GM03348 (cell line): ENCODE measurements at places on chromosomes 1 and 21.

DNA sequence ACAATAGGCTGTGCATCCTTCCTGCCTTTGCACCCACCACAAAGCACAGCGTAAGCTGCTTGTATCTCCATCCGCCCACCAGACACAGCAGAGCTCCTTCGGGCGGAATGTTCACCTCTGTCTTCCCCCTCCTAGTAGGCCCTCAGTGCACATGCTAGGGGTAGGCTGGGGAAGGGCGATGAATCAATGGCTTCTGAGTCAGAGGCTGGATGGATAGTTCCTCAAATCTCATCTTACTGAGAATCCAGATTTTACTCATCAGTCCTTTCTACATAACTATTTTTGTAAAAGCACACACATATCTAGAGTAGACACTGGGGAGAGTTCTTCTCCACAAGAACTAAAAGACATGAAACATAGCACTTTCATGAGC, 73.8 kb downstream of the BCAR3 start:
- no peak for DNase-seq

DNA sequence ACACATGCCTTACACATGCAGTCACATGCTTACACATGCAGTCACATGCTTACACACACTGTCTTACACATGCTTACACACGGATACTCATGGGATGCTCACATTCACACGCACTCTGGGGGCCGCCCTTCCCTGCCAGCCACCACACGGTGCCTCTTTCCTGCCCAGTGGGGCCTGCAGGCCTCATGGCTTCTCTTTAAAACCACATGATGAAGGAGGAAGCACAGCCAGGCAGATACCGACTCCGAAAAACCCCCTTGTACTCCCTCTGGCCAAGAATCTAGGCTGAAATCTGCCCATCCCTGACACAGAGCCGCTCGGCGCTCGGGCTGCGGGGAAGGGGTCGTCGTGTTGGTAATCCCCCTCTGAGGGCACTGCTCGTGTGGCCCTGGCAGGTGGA, 113.0 kb downstream of the PRDM16 start:
- no peak for DNase-seq

DNA sequence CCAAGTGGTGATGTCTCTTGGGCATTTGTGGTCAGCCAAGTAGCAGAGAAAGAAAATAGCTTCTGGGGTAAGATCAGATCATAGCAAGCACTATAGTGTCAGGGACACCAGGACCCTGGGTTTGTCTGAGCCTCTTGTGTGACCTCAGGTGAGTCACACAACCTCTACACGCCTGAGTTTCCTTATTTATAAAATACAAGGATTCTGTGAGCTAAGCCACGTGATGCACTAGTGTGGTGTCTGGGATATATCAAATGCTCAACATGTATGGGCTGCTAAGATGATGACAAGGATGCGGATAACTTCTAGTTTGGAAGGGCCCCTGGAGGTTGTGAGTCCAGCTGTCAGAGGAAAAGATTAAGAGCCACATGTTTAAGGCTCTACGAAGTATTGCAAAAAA, 24.5 kb upstream of the ZNF436 start:
- DNase-seq = peak; percentile 74

- DNase-seq = no peak
Measured at GRCh38 chr1:64093941-64094340, 109.5 kb upstream of the UBE2U start.

GRCh38 chr1:226309398-226310244, 657 bp upstream of the LIN9 start:
- peak; percentile 51 for DNase-seq

- no peak for DNase-seq
Measured at GRCh38 chr1:119679223-119679622, 31.2 kb upstream of the ZNF697 start.

DNA sequence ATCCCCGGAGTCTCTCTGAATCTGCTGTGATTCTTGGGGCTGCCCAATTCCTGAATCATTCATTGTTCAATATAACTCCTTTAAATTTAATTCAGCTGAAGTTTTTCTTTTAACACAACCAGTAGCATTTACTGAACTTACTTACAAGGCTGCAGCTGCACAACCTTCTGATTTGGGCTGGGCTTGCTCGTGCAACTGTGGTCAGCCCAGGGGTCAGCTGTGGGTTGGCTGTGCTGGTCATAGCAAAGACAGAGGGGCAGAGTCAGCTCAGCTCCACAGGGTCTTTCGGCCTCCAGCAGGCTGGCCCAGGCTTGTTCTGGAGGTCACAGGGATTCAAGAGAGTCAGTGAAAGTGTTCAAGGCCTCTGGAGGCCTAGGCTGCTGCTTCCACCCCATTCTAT, 186.1 kb downstream of the MATN1 start:
- DNase-seq = no peak

- no peak for DNase-seq
Measured at GRCh38 chr21:32245971-32246370, 32.9 kb downstream of the MIS18A start.

DNA sequence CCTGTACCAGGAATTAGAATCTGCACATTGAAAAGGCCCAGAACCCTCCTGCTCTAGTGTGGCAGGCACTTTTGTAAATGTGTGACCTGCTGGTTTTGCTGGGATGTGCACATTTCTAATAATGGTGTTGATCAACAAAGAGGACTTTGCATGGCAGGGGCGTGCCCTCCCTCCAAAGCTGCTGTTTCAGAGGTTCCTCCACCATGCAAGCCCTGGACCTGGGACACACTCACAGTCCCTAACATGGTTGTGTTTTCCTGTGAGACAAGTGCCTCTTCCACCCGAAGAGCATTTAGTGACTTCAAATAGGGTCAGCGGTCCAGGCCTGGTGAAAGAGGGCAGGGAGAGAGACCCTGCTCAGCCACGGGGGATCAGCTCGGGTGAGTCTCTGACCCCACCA, 28.1 kb downstream of the TENT5C start:
- no peak for DNase-seq

DNA sequence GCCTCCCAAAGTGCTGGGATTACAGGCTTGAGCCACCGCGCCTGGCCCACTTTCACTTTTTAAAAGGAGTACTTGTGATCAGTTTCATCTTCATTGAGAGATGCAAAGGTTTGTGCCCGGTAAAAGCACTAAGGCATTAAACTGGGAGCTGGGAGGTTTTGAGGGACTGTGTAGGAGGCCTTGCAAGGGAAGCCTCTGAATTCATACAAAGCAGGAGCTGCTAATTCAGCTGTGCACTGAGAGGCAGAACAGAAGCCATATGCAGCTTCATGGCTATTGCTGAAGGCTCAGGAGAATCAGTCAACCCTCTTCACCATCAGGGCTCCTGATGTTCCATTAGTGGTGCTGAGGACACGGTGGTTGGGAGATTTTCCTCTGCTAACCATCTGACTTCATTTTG, 77.7 kb downstream of the GPR88 start:
- DNase-seq = no peak

DNA sequence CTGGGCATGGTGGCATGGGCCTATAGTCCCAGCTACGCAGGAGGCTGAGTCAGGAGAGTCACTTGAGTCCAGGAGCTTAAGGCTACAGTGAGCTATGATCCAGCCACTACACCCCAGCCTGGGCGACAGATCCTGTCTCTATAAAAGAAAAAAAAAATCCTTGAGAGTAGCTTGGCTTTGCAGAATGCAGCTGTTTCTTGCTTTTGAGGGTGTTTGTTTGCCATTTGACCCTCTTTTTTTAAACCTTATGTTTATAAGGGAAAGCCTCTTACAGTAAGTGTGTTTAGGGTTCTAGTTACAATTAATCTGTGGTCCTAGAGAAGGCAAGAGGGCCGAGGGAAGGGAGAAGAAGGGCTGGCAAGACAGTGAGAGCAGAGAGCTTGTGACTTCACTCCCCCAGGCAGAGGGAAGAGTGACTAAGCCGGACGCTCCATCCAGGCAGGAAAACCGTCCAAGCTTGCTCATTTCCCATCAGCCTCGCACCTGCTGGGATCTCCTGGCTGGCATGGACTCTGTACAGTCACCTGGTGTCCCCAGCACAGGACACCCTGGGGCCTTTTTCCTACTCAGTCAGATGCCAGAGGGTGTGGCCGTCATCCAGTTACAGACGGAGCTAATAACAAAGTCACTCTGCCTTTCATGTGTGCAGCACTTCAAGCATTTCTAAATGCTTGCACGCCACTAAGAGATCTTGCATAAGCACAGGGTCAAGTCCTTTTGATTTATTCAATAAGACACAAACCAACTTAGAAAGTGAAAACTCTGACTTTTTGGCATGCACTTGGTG, 55.5 kb upstream of the PSEN2 start:
- DNase-seq = peak; percentile 77

GRCh38 chr1:54475946-54476516, 69.8 kb upstream of the SSBP3 start:
- no peak for DNase-seq

DNA sequence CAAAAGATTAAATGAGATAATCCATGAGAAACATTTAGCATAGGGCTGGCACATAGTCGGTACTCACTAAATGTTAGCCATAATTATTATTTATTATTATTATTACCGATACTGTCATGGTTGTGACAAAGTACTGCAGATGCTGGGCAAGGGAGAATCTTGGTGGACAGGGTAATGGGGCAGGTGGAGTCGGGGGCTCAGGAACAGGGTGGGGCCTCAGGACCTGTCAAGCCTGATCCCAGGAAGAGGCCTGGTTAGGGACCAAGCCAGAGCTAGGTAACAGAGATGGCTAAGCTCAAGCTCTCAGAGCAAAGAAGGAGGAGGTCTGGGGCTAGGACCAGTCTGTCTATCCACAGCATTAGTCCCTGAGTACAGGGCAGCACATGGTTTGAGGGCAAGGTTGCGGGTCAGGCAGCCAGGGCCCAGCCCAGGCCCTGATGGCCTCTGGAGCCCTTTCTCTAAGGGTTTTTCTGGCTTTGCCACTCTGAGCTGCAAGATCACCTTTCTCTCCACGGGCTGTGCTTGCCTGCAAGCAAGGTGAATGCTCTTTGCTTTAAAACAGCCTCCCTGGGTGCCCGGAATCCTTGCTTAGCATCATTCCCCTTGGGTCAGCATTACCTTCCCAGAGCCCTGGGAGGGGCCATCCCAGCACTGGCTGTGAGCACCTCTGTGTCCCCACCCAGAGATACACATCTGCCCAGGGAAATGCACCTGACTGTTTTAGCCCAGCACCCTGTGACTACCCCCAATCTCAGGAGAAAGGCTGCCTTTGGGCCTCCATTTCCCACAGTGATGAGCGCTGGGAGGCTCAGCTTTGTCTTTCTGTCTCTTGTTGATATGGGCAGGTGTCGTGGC, 572.0 kb downstream of the PTPRU start:
- DNase-seq = no peak

DNA sequence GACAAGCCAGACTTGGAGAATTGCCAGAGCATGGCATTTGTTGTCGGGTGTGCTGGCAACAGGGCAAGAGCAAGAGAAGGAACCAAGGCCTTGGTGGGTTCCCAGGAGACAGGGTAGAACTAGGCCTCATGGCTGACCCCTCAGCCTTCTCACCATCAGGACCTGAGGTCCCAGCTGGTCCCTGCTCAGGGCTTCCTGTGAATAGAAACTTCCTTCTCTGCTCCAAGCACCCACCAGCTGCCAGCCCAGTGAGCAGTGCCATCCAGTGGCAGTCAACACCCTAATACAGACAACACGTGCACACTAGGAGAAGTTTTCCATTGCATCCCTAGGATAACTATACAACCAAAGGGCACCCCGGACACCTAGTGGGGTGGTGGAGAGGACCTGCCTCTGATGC, 22.8 kb downstream of the S100A6 start:
- DNase-seq = no peak
